ENCODE measurements at places on chromosomes 11 and 22. TPM values are rescaled to one million over a fixed set of nuclear protein-coding genes. Genes with fewer than 3 reads are reported as not detected.

The NPAS4 gene
- total RNA-seq = not detected

The TSGA10IP gene
- not detected for total RNA-seq

The SUSD2 gene
- total RNA-seq = 15.6 TPM

The KDM4E gene
- not detected for total RNA-seq

The IGLL5 gene
- total RNA-seq = not detected

The H19 gene
- total RNA-seq = 3.1 TPM

The ALDH3B2 gene
- not detected for total RNA-seq

The SYT9 gene
- not detected for total RNA-seq

The CD44 gene
- total RNA-seq = 431 TPM

The SYT7 gene
- 7.4 TPM for total RNA-seq

The EXPH5 gene
- total RNA-seq = 0.39 TPM

The ARHGAP42 gene
- 12.1 TPM for total RNA-seq

The PTPMT1 gene
- 50.3 TPM for total RNA-seq

The DESI1 gene
- 29.7 TPM for total RNA-seq

The UBQLNL gene
- total RNA-seq = not detected

The SLC35C1 gene
- total RNA-seq = 10.9 TPM

The MPZL2 gene
- not detected for total RNA-seq

The OR10G4 gene
- total RNA-seq = not detected

The OR10A2 gene
- total RNA-seq = not detected

The OR8D1 gene
- total RNA-seq = not detected

The MS4A4A gene
- not detected for total RNA-seq

The APOBEC3G gene
- total RNA-seq = 10.4 TPM

The ATM gene
- 117 TPM for total RNA-seq

The HMOX1 gene
- total RNA-seq = 184 TPM

The STIP1 gene
- total RNA-seq = 159 TPM

Data from subcutaneous preadipocyte (primary cell).